ENCODE measurements at places on chromosomes 3 and 15. TPM values are rescaled to one million over a fixed set of nuclear protein-coding genes. Genes with fewer than 3 reads are reported as not detected.

DNA sequence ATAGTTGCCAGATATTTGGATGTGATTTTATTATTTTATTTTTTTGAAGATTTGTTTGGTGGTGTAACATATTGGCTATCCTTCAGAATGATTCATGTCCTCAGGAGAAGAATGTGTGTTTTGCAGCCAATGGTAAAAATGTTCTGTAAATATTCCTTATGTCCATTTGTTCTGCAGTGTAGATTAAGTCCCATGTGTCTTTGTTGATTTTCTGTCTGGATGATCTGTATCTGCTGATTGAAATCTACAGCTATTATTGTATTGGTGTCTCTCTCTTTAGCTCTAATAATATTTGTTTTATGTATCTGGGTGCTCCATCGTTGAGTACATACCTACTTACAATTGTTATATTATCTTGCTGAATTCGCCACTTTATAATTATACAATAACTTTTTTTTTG is 1641.7 kb downstream of the OTOL1 start:
- no peak for DNase-seq

GRCh38 chr3:126147932-126148683 is 32.3 kb downstream of the ALDH1L1 start:
- DNase-seq, result no peak

DNA sequence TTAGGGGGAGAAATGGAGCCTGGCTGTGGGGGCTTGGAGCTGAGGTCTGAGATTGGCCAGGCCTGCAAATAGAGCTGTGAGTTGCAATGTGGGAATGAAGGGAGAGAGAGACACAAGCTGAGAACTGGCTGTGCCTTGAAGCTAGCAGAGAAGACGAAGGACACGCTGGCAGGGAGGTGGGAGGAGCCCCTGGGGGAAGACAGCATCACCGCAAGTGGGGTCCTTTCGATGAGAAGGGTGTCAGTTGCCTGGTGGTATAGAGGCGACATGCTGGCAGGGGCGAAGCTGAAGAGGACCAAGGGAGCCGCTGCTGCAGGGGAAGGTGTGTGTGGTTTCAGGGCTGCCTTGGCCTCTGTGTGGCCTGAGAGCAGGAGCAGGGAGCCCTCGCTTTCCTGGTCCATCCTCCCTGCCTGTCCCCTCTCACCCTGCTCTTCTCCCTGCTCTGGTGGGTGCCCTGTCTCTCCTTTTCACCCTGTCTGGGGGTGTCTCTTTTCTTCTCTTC is 5.5 kb downstream of the RHCG start:
- DNase-seq, result no peak

GRCh38 chr15:41416128-41416741 is 660 bp upstream of the RTF1 start:
- DNase-seq, result no peak

- no peak for DNase-seq
Measured at GRCh38 chr3:42066516-42067181, 24.5 kb upstream of the TRAK1 start.

GRCh38 chr3:169629895-169630294 is 33.6 kb downstream of the MECOM start:
- no peak for DNase-seq

- no peak for DNase-seq
Measured at GRCh38 chr3:155015776-155016436, 64.2 kb upstream of the MME start.

- no peak for DNase-seq
Measured at GRCh38 chr3:63523100-63523499, 129.4 kb upstream of the SNTN start.

DNA sequence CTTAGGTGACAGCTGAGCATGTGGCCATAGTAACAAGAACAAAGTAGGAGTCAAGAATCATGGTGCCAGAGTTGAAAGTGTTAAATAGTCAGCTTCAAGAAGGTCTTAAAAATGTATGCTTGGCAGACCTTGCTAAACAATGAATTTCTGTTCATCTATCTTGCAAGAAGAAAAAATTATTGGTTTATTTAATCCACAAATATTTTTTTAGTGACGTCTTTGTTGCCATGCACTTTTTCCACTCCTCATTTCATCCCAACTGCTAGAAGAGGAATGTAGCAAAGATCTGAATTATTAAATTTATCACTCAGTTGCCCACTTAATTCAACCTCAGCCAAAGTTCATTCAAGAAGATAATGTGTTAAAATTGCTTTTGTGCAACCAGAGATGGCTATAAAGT is 3.2 kb upstream of the SLC4A7 start:
- no peak for DNase-seq

- no peak for DNase-seq
Measured at GRCh38 chr15:39852250-39852649, 67.8 kb downstream of the GPR176 start.

DNA sequence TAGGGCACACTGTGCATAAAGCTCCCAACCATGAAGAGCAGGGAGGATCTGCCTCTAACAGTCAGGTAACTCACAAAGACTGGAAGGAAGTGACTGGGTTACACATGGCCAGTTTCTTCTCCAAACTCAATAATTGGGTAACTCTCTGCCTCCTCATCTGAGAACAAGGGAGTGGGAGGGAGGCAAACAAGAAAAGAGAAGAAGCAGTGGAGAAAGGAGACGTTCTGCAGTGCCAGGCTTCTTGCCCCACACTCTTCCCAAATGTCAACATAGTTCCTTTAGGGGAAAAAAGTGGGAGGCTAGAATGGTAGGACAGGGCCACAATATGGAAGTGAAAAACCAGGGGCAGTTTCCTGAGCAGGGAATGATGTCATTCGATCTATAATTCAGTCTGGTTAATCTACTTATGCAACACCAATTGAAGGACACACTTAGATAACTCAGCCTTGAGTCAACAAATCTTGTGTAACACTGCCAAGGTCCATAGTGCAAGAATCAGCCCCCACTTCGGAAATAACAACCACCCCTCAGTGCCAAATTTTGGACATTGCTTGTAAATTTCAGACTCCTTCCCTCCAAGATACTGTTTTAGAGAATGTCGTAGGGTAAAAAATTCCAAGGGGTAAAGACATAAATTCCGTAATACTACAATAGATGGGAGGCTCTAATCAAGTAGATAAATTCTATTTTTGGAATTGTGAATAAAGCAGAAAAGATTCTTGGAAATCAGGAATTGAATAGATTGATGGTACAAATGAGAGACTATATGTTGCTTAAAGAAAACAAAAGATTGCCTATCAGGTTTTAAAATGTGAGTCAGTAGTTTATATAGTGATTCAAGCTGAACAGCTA is 143.0 kb downstream of the LPP start:
- DNase-seq, result no peak

DNA sequence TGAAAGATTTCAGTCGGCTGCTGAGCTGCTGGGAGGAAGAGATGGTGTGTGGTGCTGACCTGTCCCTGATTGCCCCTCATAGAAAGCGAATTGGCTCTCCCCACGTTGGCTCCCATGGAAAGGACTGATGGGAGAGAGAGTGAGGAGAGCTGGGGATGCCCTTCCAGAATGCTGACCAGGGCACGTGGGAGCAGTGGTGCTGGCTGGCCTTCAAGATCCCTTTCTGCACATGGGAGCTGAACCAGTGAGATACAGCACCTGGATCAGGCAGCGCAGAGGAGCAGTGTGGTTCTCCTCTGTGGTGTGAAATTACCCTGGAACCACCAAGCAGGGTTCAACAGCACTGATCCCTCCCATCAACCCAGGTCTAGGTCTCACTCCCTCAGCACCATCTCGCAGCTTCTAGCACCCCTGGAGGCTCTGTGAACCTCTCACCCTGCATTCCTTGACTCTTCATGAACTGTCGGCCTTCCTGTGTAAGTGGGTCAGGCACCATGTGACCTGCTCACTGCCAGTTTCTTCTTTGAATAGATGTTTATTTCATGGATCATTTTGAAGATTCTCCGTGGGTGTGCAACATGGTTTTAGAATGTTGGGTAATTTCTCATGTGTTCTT is 55.7 kb downstream of the CACNA1D start:
- DNase-seq, result no peak

- DNase-seq, result no peak
Measured at GRCh38 chr15:89761009-89761831, 10.2 kb upstream of the MESP1 start.

DNA sequence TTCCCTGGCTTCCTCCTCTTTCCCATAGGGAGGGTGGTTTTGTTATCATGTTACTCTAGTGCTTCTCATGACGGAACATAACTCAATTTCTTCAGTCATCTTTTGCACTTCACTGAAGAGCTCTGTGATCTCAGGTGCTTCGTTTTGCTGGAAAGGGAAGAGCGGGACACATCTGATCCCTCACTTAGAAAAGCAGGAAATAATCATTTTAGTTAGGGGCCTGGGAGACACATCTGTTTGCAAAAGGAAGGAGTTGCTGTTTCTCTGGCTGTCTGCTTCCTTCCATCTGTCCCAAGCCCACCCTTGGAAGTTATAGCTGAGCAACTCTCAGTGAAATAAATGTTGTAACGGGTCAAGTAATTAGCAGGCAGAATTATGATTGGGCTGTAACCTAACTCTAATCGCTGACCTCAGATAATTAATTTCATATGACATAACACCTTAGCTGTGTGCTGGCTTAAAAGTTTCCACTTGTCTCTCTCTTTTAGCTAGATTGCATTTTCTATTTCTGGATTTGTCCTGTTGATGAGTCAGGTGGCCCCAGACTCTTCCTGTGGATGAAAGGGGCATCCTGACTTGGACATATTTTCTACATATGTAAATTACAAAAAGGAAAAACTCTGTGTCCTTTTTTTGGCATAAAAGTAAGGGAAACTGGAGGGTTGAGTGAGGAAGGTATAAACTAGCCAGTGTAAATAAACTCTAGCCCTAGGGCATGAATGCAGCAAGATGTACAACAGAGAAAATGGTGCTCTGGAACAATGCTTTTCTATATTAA is 11.0 kb upstream of the FILIP1L start:
- DNase-seq, result no peak

GRCh38 chr15:101134780-101135179 is 117.1 kb downstream of the CHSY1 start:
- no peak for DNase-seq

DNA sequence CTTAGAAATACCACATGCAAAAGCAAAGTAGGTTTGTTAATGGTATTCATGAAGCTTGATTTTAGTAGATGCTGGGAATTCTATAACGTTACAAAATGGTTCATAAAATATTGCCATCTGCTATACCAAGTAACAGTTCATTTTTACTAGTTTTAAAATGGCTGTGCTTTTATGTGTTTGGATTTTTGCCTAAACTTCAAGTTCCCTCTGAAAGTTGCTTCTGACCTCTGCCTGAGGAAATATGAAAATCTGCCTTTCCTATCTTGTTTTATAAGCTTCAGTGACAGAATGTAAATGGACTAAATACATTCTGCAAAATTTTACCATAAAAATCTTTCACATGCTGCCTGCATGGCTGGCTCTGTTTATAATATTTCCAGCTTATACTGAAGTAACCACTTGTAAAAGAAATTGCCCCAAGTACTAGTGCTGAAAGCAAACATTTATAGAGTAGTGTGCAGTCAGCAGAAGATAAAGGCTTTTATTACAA is 560.7 kb upstream of the ROBO2 start:
- DNase-seq, result no peak

The SLC7A14 gene
- 6.9 TPM for total RNA-seq

The CLDN1 gene
- total RNA-seq, result 4.1 TPM

The GHSR gene
- total RNA-seq, result 0.82 TPM

The ZNF501 gene
- total RNA-seq, result 25.7 TPM

The RAD51 gene
- total RNA-seq, result 0.82 TPM

The MED12L gene
- total RNA-seq, result 6.1 TPM

The SNURF gene
- 34.2 TPM for total RNA-seq

The LDHAL6B gene
- total RNA-seq, result not detected

The DLL4 gene
- total RNA-seq, result 4.1 TPM

The HRG gene
- not detected for total RNA-seq

The STRIT1 gene
- 0.82 TPM for total RNA-seq

The ISLR gene
- total RNA-seq, result 12.6 TPM

The DNAJA4 gene
- total RNA-seq, result 29.8 TPM

The ZMYND10 gene
- total RNA-seq, result 3.7 TPM

The ASB14 gene
- under 0.01 TPM for total RNA-seq

The RARRES1 gene
- 4.5 TPM for total RNA-seq

The WNT5A gene
- total RNA-seq, result 7.3 TPM
